ENCODE measurements at places on chromosomes 13 and 19. TPM values are rescaled to one million over a fixed set of nuclear protein-coding genes. Genes with fewer than 3 reads are reported as not detected.

DNA sequence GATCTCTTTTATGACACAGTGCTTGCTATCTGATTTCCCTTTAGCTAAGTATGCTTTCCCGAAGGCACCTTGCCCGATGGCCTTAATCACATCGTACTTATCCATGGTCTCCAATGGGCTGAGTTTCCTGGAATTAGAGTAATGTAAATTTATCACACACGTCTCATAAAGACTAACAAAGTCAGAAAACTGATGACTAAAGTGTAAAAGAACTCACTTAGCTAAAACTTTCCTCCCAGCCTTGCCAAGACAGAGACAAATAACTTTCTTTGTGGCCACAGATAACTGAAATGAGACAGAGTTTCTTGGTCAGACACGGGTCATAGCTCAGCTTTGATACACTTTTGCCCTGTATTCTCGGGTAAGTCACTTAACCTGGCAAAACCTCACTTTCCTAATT lies 1.5 kb downstream of the NEK5 start:
- no peak overlapping the region for H3K4me3 ChIP-seq
- no peaks in the 10 kb centered on the region for H3K27me3 ChIP-seq

DNA sequence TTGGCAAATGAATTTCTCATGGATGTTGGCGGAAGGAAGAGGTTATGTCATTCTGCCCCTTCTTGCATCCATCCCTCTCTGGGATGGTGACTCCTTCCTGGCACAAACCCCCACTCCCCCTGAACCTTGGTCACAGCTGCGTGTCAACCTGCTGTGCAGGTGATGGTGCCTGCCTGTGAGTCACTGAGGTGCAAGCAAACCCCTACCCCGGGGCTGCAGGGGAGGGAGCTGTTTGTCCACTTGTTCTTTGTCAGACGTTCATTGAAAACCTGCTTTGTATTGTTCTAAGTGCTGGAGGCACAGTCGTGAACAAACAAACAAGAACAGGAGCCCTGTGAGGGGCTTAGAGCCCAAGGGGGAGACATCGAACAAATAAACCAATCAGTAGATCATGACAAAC lies 2.0 kb upstream of the GAPDHS start:
- no peak for DNase-seq
- no peak overlapping the region for H3K27ac ChIP-seq
- H3K27me3 ChIP-seq: no peaks in the 10 kb centered on the region
- H3K4me3 ChIP-seq: no peak overlapping the region
- no peaks in the 10 kb centered on the region for H3K4me1 ChIP-seq

Gene ZNF823
- total RNA-seq: 9.1 TPM

DNA sequence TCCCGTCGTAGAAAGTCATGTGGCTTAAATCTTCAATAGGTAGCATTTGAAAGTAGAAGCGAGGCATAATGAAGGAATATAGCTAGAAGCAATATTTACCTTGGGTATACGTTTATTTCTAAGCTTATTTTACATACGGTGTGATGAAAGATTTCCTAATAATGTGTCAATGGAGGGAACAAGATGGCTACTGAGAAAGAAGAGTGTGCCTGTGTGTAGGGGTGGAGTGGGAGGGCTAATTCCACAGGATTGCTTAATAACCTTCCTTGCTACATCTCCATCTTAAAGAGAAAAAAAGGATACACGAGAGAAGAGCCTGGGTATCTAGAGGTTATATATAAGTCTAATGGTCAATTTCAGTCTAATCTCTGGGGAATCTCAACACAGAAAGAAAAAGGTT lies 2.0 kb downstream of the SPART start:
- no peaks in the 10 kb centered on the region for H3K27me3 ChIP-seq
- no peaks in the 10 kb centered on the region for H3K36me3 ChIP-seq
- DNase-seq: peak; percentile 38
- peaks cover 6% of the 10 kb centered on the region for H3K4me1 ChIP-seq

GRCh38 chr13:25978961-25979360 lies 72.9 kb downstream of the SHISA2 start:
- no peak for DNase-seq
- H3K4me3 ChIP-seq: no peak overlapping the region
- H3K4me1 ChIP-seq: no peaks in the 10 kb centered on the region
- H3K27ac ChIP-seq: no peak overlapping the region
- no peaks in the 10 kb centered on the region for H3K27me3 ChIP-seq
- no peaks in the 10 kb centered on the region for H3K36me3 ChIP-seq

GRCh38 chr19:49855676-49856573 lies 5.0 kb downstream of the PTOV1 start:
- no peak overlapping the region for H3K4me3 ChIP-seq
- peak; percentile 29 for DNase-seq
- H3K27me3 ChIP-seq: no peaks in the 10 kb centered on the region
- H3K4me1 ChIP-seq: peaks cover 8% of the 10 kb centered on the region
- no peaks in the 10 kb centered on the region for H3K36me3 ChIP-seq

Gene GSX1
- not detected for total RNA-seq

- no peaks in the 10 kb centered on the region for H3K4me1 ChIP-seq
- H3K27me3 ChIP-seq: no peaks in the 10 kb centered on the region
- no peak overlapping the region for H3K27ac ChIP-seq
- H3K36me3 ChIP-seq: no peaks in the 10 kb centered on the region
Measured at GRCh38 chr13:42760951-42761350, 20.4 kb upstream of the FAM216B start.

- DNase-seq: peak; percentile 89
- H3K36me3 ChIP-seq: no peaks in the 10 kb centered on the region
- peaks cover 25% of the 10 kb centered on the region for H3K4me1 ChIP-seq
- H3K27me3 ChIP-seq: no peaks in the 10 kb centered on the region
- H3K27ac ChIP-seq: no peak overlapping the region
Measured at GRCh38 chr19:932648-933552, 7.1 kb downstream of the ARID3A start.

- no peak for DNase-seq
- no peak overlapping the region for H3K4me3 ChIP-seq
- H3K4me1 ChIP-seq: peaks cover 8% of the 10 kb centered on the region
- no peak overlapping the region for H3K27ac ChIP-seq
- H3K27me3 ChIP-seq: no peaks in the 10 kb centered on the region
Measured at GRCh38 chr19:10266706-10267105, 4.2 kb upstream of the ICAM1 start.

- no peaks in the 10 kb centered on the region for H3K27me3 ChIP-seq
- no peaks in the 10 kb centered on the region for H3K36me3 ChIP-seq
- peaks cover 4% of the 10 kb centered on the region for H3K4me1 ChIP-seq
- H3K27ac ChIP-seq: no peak overlapping the region
- DNase-seq: no peak
Measured at GRCh38 chr13:99223587-99223986, 22.9 kb downstream of the UBAC2 start.
